ENCODE measurements at places on chromosomes 3 and 15.

GRCh38 chr15:71630475-71630809 lies 179.9 kb upstream of the NR2E3 start:
- H3K27me3 ChIP-seq, result no peaks in the 10 kb centered on the region
- DNase-seq, result no peak
- H3K27ac ChIP-seq, result no peak overlapping the region
- no peaks in the 10 kb centered on the region for H3K4me1 ChIP-seq

GRCh38 chr3:67382536-67382935 lies 271.9 kb downstream of the SUCLG2 start:
- H3K27me3 ChIP-seq, result no peaks in the 10 kb centered on the region
- no peak overlapping the region for H3K27ac ChIP-seq
- no peak overlapping the region for H3K4me3 ChIP-seq
- H3K4me1 ChIP-seq, result no peaks in the 10 kb centered on the region

- no peaks in the 10 kb centered on the region for H3K4me1 ChIP-seq
- no peaks in the 10 kb centered on the region for H3K36me3 ChIP-seq
- peak overlapping the region; percentile 49 for H3K27ac ChIP-seq
- H3K27me3 ChIP-seq, result no peaks in the 10 kb centered on the region
- no peak overlapping the region for H3K4me3 ChIP-seq
These were observed 72.9 kb upstream of the GALNT15 start for GRCh38 chr3:16101295-16102186.

DNA sequence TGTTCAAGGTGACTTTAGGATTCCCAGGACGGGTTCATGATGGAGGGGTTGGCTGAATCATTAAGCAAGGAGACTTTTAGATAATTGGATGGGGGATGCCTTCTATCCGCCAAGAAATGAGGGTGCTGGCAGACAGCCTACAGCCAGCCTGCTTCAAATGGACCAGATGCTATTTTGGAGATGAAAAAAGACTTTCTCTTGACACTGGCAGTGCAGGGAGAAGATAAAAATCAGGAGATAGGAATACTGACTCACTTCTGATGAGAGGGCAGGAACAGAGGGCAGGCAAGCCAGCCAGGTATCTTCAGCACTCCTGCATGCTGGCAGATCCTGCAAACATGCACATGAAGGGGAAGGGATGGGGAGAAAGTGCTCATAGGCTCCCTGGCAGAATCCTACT lies 7.7 kb upstream of the SYN2 start:
- H3K4me3 ChIP-seq, result no peak overlapping the region
- DNase-seq, result no peak
- H3K27ac ChIP-seq, result no peak overlapping the region
- no peaks in the 10 kb centered on the region for H3K4me1 ChIP-seq
- peaks cover 49% of the 10 kb centered on the region for H3K27me3 ChIP-seq
- H3K36me3 ChIP-seq, result no peaks in the 10 kb centered on the region

DNA sequence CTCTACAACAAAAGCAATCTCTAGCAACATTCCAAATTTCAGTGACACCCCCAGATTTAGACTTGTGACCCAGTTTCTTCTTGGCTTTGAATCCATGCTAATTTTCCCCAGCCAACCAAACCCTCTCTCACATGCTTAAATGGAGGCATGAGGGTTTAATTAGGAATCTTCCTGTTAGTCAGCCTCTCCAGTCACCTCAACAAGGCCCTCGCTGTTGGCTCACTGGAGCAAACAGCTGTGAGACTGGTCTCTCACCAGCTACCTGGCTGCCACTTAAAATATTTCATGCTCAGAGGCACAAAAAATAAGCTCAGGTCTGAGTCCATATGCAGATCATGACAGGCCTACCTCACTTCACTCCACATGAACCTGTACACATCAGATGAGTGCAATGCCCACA lies 630.4 kb upstream of the ADAMTS9 start:
- no peaks in the 10 kb centered on the region for H3K4me1 ChIP-seq
- H3K27ac ChIP-seq, result no peak overlapping the region
- H3K36me3 ChIP-seq, result no peaks in the 10 kb centered on the region
- H3K27me3 ChIP-seq, result no peaks in the 10 kb centered on the region
- no peak overlapping the region for H3K4me3 ChIP-seq

DNA sequence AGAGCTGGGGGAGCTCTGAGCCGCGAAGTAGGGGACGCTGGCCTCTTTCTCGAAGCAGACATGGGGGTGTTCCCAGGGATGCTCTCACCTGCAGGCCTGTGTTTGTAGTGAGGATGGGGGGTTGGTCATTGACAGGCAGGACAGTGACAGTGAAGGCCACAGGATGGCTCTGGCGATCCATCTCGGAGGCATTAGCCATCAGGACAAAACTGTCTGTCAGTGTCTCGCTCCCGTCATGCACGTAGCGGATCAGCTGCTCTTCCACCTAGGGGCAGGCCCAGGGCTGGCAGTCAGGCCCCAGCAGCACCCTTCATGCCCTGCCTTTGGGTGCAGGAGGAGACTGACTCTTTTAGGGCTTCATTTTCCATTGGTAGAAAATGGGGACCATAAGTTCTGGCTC lies 28.0 kb downstream of the CSPG4 start:
- H3K4me1 ChIP-seq, result peaks cover 18% of the 10 kb centered on the region
- DNase-seq, result no peak
- no peaks in the 10 kb centered on the region for H3K27me3 ChIP-seq
- peak overlapping the region; percentile 67 for H3K27ac ChIP-seq
- H3K36me3 ChIP-seq, result peaks cover 84% of the 10 kb centered on the region
- no peak overlapping the region for H3K4me3 ChIP-seq

DNA sequence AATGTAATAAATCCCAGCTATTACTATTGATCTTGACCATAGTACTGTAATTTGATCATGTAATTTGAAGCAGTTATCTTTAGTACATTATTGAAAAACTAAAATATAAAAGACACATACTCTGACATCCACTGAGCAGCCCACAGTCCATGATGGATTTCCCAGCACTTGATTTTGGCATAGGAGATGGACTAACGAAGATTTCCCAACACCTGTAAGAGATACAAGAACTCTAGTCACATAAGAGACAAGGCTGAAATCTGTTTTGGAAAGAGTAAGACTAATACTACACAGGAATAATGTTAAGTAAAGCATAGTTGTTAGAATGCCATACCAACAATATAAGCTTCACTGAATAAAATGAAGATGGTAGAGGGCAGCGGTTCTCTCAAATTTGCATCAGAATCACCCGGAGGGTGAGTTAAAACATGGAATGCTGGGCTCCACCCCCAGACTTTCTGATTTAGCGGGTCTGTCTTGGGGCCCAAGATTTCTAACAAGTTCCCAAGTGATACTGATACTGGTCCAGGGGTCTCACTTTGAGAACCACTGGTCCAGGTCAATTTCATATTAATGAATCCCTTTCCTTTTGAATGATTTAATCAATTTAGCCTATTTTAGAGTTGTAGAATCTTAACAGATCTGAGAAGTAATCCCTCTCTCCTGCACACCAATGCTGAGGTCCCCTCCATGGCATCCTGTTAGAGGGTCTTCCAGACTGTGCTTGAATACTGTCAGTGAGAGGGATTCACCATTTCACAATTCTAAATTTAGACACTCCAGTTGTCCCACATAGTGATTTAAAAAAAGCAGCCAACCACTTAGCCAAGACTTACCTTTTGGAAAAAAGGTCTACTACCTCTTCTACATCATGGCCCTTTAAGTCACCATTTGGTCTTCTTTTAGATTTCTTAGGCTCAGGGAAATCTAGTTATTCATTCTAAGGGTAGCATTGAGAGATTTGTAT lies 11.5 kb downstream of the RABL3 start:
- H3K27me3 ChIP-seq, result no peaks in the 10 kb centered on the region
- no peak for DNase-seq
- no peaks in the 10 kb centered on the region for H3K4me1 ChIP-seq
- H3K4me3 ChIP-seq, result no peak overlapping the region
- no peak overlapping the region for H3K27ac ChIP-seq
- peaks cover 13% of the 10 kb centered on the region for H3K36me3 ChIP-seq

GRCh38 chr15:76464247-76464646 lies 127.7 kb downstream of the ISL2 start:
- no peak for DNase-seq
- no peak overlapping the region for H3K27ac ChIP-seq
- H3K4me1 ChIP-seq, result no peaks in the 10 kb centered on the region
- peaks cover 17% of the 10 kb centered on the region for H3K36me3 ChIP-seq

GRCh38 chr3:122295266-122296062 lies 29.6 kb upstream of the CSTA start:
- no peak overlapping the region for H3K4me3 ChIP-seq
- H3K27me3 ChIP-seq, result no peaks in the 10 kb centered on the region
- no peaks in the 10 kb centered on the region for H3K36me3 ChIP-seq
- H3K4me1 ChIP-seq, result no peaks in the 10 kb centered on the region
- no peak for DNase-seq

DNA sequence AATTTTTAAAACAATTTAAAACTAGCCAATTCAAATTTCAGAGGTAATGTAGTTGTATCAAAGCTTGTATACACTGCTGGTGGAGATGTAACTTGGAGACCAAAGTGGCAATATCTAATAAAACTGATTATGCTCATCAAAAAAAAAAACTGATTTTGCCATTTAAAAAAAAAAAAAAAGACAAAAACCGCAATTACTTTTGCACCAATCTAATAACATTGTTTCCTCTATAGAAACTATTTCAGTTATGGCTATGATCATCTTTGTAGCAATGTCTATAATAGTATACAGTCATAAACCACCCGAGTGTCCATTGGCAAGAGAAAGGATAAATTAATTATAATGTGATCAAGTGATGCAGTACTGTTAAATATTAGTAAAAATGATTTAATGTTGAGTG lies 149.3 kb upstream of the SEMA6D start:
- H3K4me3 ChIP-seq, result no peak overlapping the region
- no peaks in the 10 kb centered on the region for H3K36me3 ChIP-seq
- no peak for DNase-seq

- no peak for DNase-seq
- H3K27me3 ChIP-seq, result no peaks in the 10 kb centered on the region
- no peak overlapping the region for H3K27ac ChIP-seq
These were observed 132.5 kb downstream of the DLG1 start for GRCh38 chr3:197165890-197166289.

DNA sequence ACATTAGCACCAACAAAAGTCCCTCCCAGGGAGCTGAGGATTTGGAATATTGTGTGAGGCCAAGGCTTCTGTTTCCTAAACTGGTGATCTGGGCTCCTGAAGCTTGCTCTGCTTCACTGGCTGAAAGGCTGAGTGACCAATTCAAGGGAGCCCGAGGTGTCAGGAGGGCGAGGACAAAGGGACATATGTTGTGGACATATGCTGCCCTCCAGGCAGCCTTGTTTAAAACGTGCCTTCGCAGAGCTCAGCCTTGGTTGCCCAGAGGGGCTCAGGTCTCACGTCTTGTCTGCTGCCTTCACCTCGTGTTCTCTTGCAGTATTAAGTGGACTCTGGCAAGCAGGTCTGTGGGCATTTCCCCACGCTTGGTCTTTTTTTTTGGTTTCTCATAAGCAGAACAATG lies 7.0 kb downstream of the SLCO3A1 start:
- H3K36me3 ChIP-seq, result no peaks in the 10 kb centered on the region
- H3K27me3 ChIP-seq, result no peaks in the 10 kb centered on the region
- no peak for DNase-seq
- no peak overlapping the region for H3K4me3 ChIP-seq
- H3K4me1 ChIP-seq, result peaks cover under 1% of the 10 kb centered on the region

DNA sequence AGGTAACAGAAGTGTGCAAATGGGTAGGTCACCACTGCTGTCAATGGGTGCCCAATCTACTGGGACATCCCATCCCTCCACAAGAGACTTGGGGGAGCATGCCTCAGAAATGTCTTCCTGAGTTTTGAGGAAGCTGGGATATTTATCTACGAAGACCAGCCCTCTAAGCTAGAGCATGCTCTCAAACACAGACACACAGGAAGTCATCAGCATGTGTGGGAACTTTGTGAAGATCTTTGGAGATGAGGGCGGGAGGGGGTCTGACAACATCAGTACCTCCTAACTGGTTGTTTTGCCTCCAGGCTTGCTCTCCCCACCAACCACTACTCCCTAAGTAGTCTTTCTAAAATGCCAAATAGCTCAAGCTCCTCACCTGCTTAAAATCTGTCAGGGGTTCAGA lies 3.5 kb upstream of the MEF2A start:
- no peaks in the 10 kb centered on the region for H3K4me1 ChIP-seq
- H3K4me3 ChIP-seq, result no peak overlapping the region
- H3K36me3 ChIP-seq, result no peaks in the 10 kb centered on the region
- H3K27me3 ChIP-seq, result no peaks in the 10 kb centered on the region

- H3K27ac ChIP-seq, result no peak overlapping the region
- H3K4me3 ChIP-seq, result no peak overlapping the region
- H3K4me1 ChIP-seq, result no peaks in the 10 kb centered on the region
- H3K27me3 ChIP-seq, result no peaks in the 10 kb centered on the region
- DNase-seq, result no peak
These were observed 55.6 kb upstream of the XCR1 start for GRCh38 chr3:46082849-46083248.

- H3K27me3 ChIP-seq, result no peaks in the 10 kb centered on the region
- H3K4me1 ChIP-seq, result peaks cover 7% of the 10 kb centered on the region
- no peaks in the 10 kb centered on the region for H3K36me3 ChIP-seq
These were observed 298.2 kb downstream of the KBTBD8 start for GRCh38 chr3:67296039-67296892.
